ENCODE measurements at places on chromosomes 2 and 18.

DNA sequence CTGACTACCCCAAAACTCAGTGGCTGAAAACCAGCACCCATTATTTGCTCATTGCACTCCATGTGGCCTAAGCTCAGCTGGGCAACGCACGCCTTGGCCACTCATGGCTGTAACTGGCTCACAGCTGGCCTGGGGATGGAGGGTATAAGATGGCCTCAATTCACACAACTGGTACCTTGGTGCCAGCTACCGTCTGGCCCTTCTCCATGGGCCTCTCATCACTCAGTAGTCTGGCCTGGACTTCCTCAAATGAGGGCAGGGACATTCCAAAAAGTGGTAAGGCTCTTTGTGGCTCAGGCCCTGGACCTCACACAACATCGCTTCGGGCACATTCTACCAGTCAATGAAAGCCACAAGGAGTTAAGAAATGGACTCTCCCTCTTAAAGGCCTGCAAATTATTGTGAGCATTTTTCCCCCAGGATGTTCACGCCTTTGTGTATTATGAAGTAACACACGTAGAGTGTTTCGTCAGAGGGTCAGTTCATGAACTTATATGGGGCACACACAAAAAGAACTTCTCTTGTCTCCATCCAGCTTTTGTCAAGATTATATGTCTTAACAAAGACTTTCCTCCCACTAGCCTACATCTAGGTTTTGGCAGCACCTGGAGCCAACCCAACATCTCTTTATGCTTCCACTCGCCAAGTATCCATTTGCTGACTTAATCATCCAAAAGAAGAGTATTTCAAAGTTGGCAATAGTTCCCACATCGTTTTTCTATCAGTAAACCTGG is 145.2 kb downstream of the CCBE1 start:
- DNase-seq: no peak

- no peak for DNase-seq
Observed at GRCh38 chr2:46290078-46290477, 7.1 kb upstream of the EPAS1 start.

DNA sequence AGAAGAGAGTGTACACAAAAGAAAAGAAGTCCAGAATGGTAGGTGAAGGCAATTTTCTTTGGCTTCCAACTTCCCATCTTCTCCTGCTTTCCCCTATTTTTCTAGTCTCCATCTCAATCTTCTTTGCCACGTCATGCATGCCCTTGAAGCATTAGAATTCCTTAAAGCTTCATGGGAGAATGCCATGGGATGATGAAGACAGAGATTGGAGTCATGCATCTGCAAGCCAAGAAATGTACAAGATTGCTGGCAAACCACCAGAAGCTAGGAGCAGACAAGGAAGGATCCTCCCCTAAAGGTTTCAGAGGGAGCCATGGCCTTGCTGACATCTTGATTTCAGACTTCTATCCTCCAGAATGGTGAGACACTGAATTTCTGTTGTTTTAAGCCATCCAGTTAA is 305.9 kb downstream of the HRH4 start:
- no peak for DNase-seq

DNA sequence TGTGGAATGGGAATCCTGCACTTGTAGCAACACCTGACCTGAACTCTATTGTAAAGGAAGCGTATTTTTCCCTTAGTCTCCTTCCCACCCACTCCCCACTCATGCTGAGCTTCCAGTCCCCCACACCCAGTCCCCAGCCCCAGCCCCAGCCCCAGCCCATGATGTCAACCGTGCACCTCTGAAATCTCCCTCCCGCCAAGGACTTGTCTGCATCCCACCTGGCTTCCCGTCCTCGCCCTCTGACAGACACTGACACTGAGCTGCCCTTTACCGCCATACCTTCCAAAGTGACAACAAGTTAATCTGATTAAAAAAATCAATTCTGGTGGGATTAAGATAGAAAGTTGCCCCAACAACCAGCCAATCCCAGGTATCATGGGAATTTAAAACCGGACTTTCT is 213.6 kb upstream of the CELF4 start:
- DNase-seq: no peak

GRCh38 chr2:10584242-10584753 is 105.5 kb downstream of the NOL10 start:
- no peak for DNase-seq

DNA sequence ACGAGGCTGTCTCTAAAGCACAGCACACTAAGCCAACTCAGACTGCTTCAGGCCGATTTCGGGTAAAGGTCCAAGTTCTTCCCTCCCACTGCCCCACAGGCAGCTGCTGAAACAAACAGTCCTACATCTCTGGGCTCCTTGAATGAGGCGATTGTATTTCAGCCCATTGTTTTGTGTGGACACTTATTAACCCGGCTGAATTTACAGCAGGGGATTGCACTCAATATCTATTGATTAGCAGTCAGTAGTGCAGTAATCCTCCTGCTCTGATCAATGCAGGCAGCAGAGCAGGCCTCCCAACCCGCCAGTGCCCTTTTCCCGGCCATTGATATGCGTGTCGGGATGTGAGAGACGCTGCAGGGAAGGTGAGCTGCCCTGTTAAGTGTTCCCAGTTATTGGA is 330.1 kb downstream of the CMPK2 start:
- no peak for DNase-seq

DNA sequence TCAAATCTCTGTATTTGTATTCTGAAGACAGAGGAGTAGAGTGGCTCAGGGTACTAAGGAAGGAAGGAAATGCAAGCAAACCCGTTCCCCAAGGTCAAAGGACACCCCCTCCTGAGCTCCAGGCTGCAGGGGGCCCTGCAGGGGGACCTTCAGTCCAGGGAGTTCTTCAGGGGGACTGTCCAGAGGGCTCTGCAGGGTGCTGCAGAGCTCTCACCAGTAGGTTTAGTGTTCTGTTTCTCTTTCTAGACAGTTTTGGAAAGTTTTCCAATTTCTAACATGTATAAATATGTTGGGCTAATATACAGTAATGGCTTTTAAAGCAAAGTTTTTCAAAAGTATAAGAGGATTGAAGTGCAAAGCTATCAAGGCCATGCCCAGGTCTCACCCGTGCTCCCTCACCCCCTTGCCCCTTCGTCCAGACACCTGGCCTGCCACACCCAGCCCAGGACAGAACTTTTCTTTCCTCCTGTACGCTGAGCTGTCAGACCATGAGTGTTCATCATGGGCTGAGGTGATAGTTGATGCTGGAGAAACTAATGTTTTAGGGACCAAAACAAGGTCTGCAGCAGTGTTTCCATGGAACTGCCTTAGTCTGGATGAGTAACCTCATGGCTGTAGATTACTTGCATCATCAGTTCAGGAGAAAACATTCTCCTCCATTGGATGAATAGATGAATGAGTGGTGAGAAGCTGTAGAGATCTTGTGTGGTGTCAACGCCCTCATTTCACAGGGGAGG is 134.2 kb downstream of the GLI2 start:
- no peak for DNase-seq

DNA sequence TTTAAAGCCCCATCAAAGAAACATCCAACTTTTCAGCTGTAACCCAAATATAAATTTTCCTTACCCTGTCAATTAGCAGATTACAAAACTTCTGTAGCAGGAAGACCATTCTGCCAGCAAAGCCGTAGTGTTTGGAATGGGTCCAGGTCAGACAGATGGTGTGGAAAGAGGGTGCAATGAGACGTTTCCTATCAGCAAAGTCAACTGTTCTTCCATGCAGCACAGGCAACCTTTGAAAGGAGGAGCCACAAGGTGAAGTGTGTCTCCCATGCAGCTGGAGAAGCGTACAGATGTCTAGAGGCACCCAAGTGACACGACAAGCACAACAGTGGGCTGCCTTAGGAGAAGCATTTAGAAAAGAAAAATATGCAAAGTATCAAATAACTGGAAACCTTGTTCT is 83.7 kb downstream of the SP3 start:
- DNase-seq: no peak

DNA sequence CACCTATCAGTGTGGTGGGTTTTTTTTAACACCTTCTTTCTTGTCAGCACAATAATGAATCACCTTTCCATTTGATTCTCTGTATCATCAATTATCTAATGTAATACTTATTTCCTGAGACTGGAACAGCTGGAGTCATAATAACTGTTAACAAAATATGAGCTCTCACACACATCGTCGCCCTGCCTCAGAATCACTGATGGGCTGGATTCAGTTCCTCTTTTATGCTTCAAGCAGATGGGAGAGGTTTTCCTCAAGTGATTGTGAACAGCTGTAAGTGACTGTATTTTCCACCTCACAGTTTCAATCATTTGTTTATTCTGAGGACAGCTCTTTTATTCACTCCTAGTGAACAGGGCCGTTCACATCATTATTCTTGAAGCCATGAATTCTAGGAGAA is 330.2 kb downstream of the DSC3 start:
- no peak for DNase-seq

- no peak for DNase-seq
Observed at GRCh38 chr2:157324331-157324843, 1.2 kb downstream of the ERMN start.

GRCh38 chr2:1686784-1687105 is 57.6 kb downstream of the PXDN start:
- no peak for DNase-seq

DNA sequence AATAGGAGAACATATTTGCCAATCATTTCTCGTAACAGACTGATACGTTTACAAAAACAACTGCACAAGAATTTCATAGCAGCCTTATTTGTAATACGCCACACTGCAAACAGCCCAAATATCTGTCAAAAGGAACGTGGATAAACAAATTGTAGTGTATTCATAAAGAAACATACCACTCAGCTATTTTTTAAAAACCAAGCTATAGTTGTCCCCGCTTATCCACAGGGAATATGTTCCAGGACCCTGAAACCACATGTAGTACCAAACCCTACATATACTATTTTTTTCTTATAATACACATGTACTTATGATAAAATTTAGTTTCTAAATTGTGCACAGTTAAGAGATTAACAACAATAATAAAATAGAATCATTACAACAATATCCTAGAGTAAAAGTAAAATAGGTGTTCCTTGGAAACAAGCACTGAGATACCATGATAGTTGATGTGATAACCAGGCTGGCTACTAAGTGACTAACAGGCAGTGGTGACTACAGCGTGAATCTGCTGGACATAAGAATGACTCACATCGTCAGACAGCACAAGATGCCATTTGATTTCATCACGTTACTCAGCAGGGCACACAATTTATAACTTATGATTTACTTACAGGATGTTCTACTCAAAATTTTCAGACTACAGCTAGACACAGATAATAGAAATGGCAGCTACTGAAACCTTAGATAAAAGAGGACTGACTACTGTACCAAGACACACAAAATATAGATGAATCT is 367.4 kb downstream of the NCKAP5 start:
- DNase-seq: no peak

DNA sequence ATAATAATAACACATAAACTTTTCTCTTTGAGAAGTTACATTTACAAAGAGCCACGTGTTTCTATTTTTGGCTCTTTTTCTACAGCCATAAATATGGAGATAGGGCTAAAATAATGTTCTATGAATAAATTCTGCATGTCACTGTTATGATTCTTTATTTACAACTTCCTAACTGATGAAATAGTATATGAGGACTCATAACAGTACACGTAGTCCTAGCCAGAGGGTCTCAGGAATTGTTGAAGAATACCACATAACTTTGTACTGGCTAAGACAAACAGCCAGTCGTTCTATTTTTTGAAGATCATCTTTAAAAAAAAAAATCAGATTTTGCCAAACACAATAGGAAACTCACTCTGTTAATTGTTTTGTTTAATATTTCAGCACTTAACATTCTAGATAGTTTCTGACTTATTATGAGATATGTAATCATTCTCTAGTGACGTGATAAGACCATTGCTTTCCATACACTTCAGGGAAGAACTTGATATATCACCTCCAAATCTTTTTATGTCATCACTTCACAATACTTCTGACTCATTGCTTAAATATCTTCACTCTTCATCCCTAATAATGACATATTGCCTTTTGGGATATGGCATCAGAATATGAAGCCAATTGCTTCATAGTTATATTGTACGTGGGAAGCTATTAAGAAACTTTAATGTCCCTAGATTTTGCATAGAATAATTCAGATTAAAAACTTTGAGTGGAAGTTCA is 256.1 kb downstream of the XIRP2 start:
- DNase-seq: no peak

- no peak for DNase-seq
Observed at GRCh38 chr2:688504-689076, 11.4 kb upstream of the TMEM18 start.

DNA sequence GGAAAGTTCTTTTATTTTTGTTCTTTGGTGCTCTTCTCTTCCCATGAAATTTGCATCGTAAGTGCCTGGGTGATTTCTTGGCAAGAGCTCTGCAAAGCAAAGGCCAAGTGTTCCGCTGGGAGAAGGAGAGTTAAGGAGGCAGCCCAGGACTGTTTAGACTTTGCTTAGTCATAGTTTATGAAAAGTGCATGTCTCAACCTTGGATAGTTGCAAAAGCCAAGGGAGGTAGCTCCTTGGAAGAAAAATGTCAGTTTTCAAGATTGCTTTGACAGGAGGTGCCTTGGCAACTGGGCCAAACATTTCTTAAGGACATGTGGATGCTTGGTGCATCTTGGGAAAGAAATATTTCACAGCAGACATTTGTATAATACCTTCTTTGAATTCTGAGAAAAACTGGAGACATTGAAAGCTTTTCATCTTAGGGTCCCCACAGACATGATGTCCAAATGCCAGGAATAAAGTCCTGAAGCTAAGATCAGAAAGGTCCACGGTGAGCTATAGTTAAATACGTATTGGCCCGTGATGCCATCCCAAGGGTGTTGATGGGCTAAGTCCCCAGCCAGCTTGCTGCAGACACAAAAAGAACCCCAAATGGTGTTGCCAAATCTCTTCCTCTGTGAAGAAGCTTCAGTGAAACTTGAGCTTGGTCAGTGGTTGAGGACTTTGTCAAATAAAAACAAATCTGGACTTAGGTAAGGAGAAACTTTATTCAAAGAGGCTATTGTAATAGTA is 96.3 kb upstream of the THUMPD2 start:
- DNase-seq: no peak

DNA sequence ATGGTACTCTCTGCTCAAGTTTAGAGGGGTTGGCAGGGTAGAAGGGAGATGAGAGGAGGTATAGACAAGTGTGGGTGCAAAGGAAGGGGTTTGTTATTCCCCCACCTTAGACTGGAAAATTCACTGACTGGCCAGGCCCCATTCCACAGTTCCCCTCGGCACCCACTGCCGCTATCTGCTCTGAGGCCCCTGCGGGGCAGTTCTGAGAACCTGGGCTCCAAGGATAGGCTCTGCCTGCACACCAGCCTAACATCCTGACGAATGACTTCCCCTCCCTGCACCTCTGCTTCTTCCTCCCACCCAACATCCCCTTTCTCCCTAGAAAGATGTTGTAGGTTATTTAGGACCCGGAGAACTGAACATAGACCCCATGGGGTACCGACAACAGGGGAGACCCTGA is 303.9 kb upstream of the HDAC4 start:
- no peak for DNase-seq

DNA sequence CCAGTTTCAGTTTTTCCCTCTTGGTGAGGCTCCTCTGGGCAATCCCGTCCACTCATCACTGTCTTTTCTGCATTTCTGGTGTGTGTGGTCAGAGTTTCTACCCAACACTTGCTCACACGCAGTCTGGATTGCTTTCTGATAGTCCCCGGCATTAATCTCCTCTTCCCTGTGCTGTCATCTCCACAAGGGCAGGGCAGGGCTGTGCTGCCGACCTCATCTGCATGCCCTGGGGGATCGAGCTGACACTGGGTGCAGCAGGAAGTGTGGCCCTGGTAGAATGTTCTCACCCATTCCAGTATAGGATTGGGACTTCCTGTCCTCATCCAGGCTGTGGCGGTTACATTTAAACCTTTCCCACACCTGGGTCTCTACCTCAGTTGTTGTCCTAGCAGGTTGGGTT is 80.0 kb upstream of the FAM136A start:
- DNase-seq: no peak
